ENCODE measurements at places on chromosomes 7 and 10.

GRCh38 chr7:107940951-107941350 is 50.0 kb downstream of the DLD start:
- peaks cover 3% of the 10 kb centered on the region for H3K36me3 ChIP-seq
- no peak overlapping the region for H3K27ac ChIP-seq
- H3K27me3 ChIP-seq, result no peaks in the 10 kb centered on the region

DNA sequence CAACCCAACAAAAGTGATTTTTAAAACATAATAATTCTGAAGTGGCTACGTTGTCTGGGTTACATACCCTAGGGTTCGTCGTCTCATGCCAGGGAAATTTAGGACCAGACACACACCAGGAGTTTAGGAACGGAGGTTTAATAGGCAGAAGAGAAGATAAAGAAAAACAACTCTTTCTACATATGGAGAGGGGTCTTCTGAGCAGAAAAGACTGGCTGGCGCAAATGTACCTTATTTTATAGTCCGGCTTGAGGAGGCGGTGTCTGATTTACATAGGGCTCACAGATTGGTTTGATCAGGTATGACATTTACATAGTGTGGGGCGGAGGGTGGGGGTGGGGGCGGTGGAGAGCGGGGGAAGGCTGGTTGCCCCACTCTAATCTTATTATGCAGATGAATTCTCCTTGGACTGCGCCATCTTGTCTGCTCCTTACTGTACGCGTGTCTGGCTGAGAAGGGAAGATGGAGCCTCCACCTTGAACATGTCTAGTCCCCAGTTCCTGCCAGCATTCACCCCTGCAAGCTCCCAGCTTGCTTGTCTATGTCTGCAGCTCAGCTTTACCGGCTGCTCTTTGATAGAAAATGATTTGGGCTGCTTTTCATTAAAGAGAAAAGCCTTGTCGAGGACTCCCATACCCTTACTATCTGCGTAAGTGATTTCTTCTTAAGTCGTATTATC is 98.7 kb downstream of the RALA start:
- H3K4me1 ChIP-seq, result no peaks in the 10 kb centered on the region
- no peaks in the 10 kb centered on the region for H3K36me3 ChIP-seq
- no peak overlapping the region for H3K4me3 ChIP-seq
- H3K27ac ChIP-seq, result no peak overlapping the region
- H3K27me3 ChIP-seq, result no peaks in the 10 kb centered on the region
- no peak for DNase-seq

- no peaks in the 10 kb centered on the region for H3K36me3 ChIP-seq
- no peak overlapping the region for H3K4me3 ChIP-seq
- no peak for DNase-seq
- no peak overlapping the region for H3K27ac ChIP-seq
Observed at GRCh38 chr10:81570349-81570748, 304.6 kb upstream of the NRG3 start.

GRCh38 chr7:80432166-80432565 is 79.7 kb downstream of the GNAT3 start:
- H3K4me3 ChIP-seq, result no peak overlapping the region
- DNase-seq, result no peak
- H3K27ac ChIP-seq, result no peak overlapping the region

DNA sequence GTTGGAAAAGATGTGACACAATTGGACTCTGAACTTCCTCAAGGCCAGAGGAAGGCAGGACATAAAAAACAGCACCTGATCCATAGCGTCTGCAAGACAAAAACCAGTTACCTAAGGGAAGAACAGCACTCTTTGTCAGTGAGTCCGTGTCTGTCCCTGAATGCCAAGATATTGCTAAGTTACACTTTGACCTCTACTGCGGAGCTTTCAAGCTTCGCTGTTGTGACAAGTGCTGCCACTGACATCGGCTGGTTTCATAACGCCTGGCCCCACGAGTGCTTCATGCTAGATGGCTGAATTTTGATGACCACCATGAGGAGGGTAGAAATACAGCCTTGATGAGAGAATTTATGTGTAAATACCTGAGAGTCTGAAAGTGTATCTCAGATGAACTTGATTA is 49.7 kb upstream of the JAZF1 start:
- no peak overlapping the region for H3K4me3 ChIP-seq
- H3K27ac ChIP-seq, result no peak overlapping the region
- H3K4me1 ChIP-seq, result no peaks in the 10 kb centered on the region
- H3K27me3 ChIP-seq, result no peaks in the 10 kb centered on the region

Data from GM12878 (cell line).